ENCODE measurements at places on chromosomes 13 and 19. TPM values are rescaled to one million over a fixed set of nuclear protein-coding genes. Genes with fewer than 3 reads are reported as not detected.

The FLT3LG gene
- 319 TPM for total RNA-seq

The ZNF444 gene
- 39.6 TPM for total RNA-seq

The RAB3A gene
- total RNA-seq, result 3.6 TPM

The LILRA1 gene
- not detected for total RNA-seq

The FXYD1 gene
- total RNA-seq, result not detected

The LIM2 gene
- not detected for total RNA-seq

The TPRX2 gene
- not detected for total RNA-seq

The FREM2 gene
- 0.15 TPM for total RNA-seq

The DIAPH3 gene
- total RNA-seq, result 17.5 TPM

The ADAMTSL5 gene
- 2.5 TPM for total RNA-seq

The MISP3 gene
- 1.8 TPM for total RNA-seq

The FDX2 gene
- total RNA-seq, result 8.6 TPM

The PEAK3 gene
- 1.2 TPM for total RNA-seq

The ATP4A gene
- total RNA-seq, result not detected

The ZNRF4 gene
- not detected for total RNA-seq

The FLT1 gene
- total RNA-seq, result 3.9 TPM

The IGFL1 gene
- not detected for total RNA-seq

The MYPOP gene
- 10.4 TPM for total RNA-seq

The LILRB1 gene
- not detected for total RNA-seq

The FCAR gene
- not detected for total RNA-seq

The ZNF667 gene
- not detected for total RNA-seq

The PRRG2 gene
- 0.88 TPM for total RNA-seq

The AMER2 gene
- not detected for total RNA-seq

The JOSD2 gene
- total RNA-seq, result 40.5 TPM

The CNMD gene
- total RNA-seq, result not detected

The IRS2 gene
- total RNA-seq, result 2.8 TPM

The IFNL1 gene
- not detected for total RNA-seq

The NLRP9 gene
- total RNA-seq, result not detected

The PPM1N gene
- 1.4 TPM for total RNA-seq

The DNAJB1 gene
- total RNA-seq, result 83.2 TPM

The GIPC3 gene
- total RNA-seq, result 0.98 TPM

The ZNF317 gene
- 41.7 TPM for total RNA-seq

Data from T-helper 1 cell treated with Interleukin-12 subunit alpha and Interleukin-12 subunit beta and Interleukin-4 antibody, amounts not matched to agents 30 ng/mL and 1 ng/mL, for 36 hours (primary cell).